HT1080 (cell line): ENCODE measurements at places on chromosomes 12 and 14. TPM values are rescaled to one million over a fixed set of nuclear protein-coding genes. Genes with fewer than 3 reads are reported as not detected.

The RIPK3 gene
- 0.08 TPM in 1 of 2 replicates, not detected in the other for total RNA-seq

The RERG gene
- not detected in 2 replicates for total RNA-seq

GRCh38 chr12:103140286-103140685 is 182.8 kb downstream of the ASCL1 start:
- no peak for DNase-seq

- DNase-seq, result no peak
Measured at GRCh38 chr14:76012354-76012753, 26.8 kb downstream of the IFT43 start.

The KCNJ8 gene
- 1.6 and 2.0 TPM in 2 replicates for total RNA-seq

The REP15 gene
- total RNA-seq, result 3.5 and 4.0 TPM in 2 replicates

The TIMM9 gene
- 51.5 and 52.1 TPM in 2 replicates for total RNA-seq

- DNase-seq, result no peak
Measured at GRCh38 chr12:5923043-5923605, 21.9 kb downstream of the ANO2 start.
